Stimulated activated naive CD8-positive, alpha-beta T cell treated with anti-CD3 and anti-CD28 coated beads, Interleukin-15, amount 100 ng/mL, for 72 hours (primary cell): ENCODE measurements at places on chromosomes 3 and 15.

DNA sequence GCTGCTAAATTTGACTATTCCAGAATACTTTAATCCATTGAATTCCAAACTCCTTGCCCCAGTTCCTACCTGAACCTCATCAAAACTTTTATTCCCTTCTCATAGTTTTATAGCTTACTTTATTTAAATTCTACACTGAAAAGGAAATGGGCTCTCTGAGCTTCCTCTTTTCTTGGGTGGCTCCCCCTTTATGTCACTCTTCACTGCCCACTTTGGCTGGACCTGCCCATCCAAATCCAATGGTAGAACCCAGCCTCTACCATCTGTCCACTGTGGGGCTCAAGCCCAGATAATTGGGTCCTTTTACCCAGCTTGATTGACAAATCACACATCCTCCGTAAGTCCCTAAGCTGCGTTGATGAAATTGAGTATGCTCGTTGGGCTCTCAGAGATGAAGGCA lies 216.5 kb downstream of the BBX start:
- no peak for DNase-seq

DNA sequence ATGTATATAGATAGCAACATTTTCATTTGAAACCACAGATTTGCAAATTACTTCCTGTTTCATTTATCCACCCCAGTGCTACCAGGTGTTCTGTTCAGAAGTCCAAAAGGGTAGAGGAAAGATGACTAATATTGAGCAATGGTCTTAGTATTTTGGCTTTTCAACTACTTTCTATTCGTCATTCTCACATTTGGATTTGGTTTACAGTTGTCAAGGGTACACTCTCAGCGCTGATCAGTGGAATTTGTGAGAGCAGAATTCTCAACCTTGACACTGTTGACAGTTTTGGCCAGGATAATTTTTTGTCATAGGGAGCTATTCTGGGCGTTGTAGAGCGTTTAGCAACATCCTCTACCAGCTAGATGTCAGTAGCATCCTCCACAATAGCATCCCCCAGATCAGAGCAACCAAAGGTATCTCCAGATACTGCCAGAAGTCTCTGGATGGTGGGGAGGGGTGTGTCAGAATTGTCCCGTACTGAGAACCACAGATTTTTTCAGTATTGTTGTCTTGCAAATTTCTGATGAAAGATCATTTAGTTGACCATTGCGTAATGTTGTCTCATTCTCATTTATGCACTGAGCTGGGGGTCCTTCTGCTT lies 4.2 kb downstream of the HMCES start:
- DNase-seq, result peak; percentile 31

GRCh38 chr3:71341721-71342120 lies 241.8 kb downstream of the FOXP1 start:
- no peak for DNase-seq

GRCh38 chr15:60651734-60652141 lies 172.8 kb upstream of the ICE2 start:
- no peak for DNase-seq

- DNase-seq, result no peak
Measured at GRCh38 chr15:20348291-20348899, 193.2 kb downstream of the GOLGA6L6 start.

GRCh38 chr3:197750396-197750831 lies 731 bp downstream of the FYTTD1 start:
- DNase-seq, result peak; percentile 62

DNA sequence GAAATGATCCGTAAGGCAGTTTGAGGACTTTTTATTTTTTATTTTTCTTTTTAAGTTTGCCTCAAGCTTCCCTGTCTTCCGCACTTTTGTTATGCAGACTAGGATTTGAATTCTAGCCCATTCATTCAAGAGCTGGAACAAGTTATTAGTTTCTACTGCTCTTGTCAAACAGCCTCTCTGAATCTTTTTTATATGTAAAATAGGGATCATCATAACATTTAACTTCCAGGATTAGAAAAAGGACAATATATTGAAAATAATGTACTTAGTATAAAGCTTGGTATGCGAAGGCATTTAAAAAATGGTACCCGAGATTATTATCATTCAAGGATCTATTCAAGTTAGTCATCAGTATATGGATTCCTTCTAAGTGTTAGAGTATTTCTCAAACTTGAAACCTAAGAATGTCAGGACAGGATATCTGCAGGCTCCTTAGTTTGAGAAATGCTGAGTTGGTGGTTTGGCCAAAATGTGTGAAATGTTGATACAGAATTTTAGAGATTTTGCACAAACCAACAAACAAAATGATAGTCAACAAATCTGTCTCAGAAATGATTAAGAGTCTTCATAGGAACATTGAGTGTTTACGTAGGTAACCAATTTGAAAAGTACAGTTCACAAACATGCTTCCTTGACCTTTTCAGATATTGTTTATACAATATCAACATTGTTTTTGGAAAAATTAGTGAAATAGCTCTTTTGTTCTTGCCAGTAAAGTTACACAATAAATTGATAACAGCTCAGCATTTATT lies 40.5 kb upstream of the IGSF10 start:
- no peak for DNase-seq

- no peak for DNase-seq
Measured at GRCh38 chr3:137110392-137110996, 152.7 kb downstream of the IL20RB start.

GRCh38 chr15:29921130-29921601 lies 98.9 kb upstream of the TJP1 start:
- DNase-seq, result no peak

DNA sequence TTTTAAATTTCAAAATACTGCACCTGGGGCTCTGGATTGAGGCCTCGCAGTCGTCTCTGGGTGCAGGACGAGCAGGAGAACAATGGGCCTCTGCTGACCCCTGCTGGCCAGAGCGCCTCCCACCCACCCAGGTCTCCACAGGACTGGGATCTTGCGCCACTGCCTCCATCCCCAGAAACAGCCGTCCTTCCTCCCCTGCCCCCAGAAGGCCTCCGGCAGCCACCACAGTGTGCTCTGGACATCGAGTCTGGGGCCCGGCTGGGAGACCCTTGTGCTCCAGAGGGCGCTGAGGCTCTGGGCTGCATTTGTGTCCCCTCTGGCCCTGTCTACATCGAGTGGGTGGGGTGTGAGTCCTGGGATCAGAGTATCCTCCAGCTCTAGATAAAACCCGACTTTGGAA lies 6.7 kb upstream of the ACSBG1 start:
- peak; percentile 82 for DNase-seq

- no peak for DNase-seq
Measured at GRCh38 chr15:57422113-57422754, 45.9 kb downstream of the CGNL1 start.

DNA sequence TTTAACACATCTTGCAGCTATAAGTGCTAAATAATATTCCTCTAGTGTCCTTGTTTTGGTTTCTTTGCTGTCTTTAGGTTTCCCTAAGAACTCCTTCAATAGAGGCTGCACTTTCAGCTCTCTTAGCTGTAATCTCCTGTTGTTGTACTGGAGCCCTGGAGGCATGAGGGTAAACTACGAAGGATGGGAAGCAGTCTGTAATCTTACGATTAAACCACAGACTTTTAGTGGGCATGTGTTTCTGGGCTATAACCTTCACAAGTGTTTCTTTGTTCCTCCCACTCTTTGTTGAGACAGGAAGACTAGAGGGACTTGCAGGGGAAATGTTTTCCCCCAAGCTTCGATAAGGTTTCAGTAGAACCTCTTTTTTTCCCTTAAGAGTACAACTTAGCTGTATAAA lies 1058.1 kb downstream of the NSUN3 start:
- no peak for DNase-seq

GRCh38 chr3:126308394-126309125 lies 48.6 kb downstream of the KLF15 start:
- no peak for DNase-seq

DNA sequence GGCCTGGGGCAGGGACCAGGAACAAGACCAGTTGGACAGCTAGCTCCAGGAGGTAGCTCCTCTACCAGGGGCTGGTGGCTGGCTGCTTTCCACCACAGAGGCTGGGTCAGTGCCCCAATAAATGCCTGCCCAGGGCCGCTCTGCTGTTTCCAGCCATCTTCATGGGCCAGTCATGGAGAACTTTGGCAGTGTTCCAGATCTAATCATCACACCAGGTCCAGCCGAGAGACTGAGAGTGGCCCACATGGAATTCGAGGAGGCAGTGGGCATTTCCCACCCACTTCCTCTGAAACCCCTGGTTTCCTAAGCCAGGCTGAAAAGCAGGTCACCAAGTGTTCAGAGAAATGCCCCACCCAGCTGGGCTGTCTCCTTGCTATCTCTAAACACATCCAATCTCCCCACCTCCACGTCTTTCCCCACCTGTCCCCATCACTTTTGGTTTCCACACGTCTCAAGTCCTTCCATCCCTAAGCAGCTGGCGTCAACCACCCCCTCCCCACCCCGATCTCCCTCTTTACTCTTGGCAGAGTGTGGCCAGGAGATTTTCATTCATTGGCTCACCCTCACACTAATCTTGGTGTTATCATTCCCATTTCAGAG lies 190.0 kb upstream of the LINGO1 start:
- DNase-seq, result no peak

DNA sequence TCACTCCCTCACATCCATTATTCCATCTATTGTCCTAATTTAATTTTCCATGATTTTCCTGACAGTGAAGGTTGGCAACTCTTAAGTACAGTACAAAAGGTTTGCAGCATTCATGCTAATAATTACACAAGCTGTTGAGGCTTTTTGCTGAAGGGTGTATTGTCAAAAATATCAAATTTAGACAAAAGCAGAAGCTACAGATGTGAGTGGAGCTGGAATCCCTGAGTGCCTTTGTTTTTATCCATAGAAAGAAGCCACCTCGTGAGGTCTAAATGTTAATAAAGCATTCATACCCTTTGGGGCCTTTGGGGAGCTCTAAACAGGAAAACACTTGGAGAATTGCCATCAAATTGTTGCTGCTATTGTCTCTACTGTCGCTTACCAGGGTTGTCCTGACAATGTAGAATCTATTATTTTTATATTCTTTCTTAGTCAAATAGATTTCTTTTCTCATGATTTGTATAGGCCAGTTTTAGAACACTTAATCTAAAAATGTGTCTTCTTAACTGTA lies 185.8 kb upstream of the ROBO1 start:
- DNase-seq, result no peak

- no peak for DNase-seq
Measured at GRCh38 chr3:28547677-28548076, 199.1 kb upstream of the AZI2 start.

GRCh38 chr3:28544236-28544635 lies 195.6 kb upstream of the AZI2 start:
- DNase-seq, result no peak

- no peak for DNase-seq
Measured at GRCh38 chr3:127805026-127805753, 17.1 kb downstream of the MGLL start.

DNA sequence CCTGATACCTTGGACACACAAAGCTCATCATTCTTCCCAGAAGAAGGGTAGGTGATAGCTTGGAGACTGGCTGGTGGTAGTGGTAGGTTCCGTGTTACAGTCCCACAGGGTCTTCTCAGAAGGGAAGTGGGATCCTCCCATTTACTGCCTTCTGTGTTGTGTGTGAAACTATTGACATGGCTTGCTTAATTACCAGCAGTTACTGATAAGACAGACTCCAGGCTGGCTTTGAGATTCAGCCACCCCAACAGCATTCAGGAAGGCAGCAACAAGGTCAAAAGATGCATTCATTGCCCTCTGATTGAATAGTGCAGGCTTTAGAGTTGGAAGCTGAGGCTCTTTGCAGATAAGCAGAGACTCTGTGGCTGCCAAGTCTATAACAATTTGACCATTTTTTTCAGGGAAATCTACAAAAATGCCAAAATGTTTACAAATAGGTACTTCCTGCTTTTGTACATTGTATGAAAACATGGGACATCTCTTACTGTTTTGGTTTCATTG lies 7.7 kb downstream of the ARNT2 start:
- DNase-seq, result no peak

GRCh38 chr15:74429781-74430400 lies 3.9 kb downstream of the SEMA7A start:
- DNase-seq, result no peak

DNA sequence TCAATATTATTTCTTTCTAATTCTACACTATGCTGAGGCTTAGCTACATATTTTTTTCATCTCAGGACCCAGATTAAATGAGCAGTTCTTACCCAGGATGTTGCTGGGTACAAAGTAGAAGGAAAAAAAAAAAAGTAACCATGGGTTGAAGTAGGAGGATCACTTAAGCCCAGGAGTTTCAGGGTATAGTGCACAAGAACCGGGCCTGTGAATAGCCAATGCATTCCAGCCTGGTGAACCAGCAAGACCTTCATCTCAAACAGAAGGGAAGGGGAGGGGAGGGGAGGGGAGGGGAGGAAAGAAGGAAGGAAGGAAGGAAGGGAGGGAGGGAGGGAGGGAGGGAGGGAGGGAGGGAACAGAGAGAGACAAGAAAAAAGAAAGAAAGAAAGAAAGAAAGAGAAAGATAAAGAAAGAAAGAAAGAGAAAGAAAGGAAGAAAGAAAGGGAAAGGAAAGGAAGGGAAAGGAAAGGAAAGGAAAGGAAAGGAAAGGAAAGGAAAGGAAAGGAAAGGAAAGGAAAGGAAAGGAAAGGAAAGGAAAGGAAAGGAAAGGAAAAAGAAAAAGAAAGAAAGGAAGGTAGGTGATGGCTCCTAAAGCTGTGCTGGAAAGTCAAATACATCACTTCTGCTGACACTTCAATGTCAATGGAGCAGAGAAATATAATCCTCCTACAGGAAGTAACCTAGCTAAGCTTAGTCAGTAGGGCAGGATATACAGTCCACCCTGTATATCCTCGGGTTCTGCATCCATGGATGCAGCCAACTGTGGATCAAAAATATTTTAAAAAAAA lies 206.8 kb upstream of the TGFBR2 start:
- DNase-seq, result no peak

GRCh38 chr3:143839980-143840379 lies 8.3 kb downstream of the SLC9A9 start:
- DNase-seq, result no peak

- no peak for DNase-seq
Measured at GRCh38 chr3:105197863-105198262, 168.8 kb upstream of the ALCAM start.

DNA sequence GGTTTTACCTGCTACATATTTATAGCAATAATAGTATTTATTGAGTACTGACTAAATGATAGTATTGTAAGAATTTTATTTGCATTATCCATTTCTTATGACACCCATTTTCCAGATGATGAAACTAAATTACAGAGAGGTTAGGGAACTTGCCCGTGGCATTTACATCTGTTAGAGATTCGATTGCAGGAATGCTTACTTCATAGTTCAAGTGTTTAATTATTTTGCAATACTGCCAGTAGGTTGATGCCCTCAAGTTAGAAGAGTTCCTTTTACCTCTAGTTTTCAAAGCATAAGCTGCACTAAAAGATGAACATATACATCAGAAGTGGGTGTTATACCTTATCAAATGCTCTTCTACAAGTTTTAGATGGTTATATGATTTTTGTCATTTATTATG lies 362.8 kb upstream of the RGMA start:
- no peak for DNase-seq

DNA sequence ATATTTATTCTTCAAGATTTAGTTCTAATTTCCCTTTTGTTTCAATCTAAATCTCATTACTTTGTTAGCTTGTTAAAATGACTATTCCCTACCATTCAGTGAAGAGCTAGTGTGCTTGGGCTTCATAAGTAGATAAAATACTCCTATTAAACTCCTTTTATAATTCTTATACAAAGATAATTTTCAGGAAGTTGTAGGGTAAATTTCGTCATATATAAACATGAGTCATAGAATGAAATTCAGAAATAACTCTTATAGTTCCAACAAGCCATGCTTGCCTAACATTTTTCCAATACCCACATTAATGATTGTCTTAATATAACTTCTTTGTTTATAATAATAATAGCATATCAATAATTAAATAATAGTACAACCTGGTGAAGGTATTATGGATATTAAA lies 407.3 kb downstream of the NAALADL2 start:
- DNase-seq, result no peak
